ENCODE measurements at places on chromosomes 12 and 14.

DNA sequence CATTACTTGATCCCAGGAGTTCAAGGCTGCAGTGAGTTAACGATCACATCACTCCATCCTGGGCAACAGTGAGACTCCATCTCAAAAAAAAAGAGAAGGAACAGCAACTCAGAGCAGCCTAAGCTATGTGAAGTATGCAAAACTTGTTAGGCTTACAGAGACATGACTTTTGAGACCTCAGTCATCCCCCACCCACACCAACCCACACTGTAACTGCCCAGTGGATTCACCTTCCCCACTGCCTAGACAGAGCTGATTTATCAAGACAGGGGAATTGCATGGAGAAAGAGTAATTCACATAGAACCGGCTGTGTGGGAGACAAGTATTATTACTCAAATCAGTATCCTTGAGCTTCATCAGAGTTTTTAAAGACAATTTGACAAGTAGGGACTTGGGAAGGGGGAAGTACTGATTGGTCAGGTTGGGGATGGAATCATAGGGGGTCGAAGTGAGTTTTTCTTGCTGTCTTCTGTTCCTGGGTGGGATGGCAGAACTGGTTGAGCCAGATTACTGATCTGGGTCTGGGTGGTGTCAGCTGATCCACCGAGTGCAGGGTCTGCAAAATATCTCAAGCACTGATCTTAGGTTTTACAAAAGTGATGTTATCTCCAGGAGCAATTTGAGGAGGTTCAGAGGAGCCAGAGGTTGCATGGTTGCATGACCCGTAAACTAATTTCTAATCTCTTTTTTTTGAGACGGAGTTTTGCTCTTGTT, 6.2 kb upstream of the WDR89 start:
- no peak for DNase-seq

GRCh38 chr14:99621948-99622347, 17.9 kb upstream of the CCDC85C start:
- no peak for DNase-seq

- DNase-seq = no peak
Measured at GRCh38 chr12:122964439-122965257, 1.6 kb downstream of the ABCB9 start.

GRCh38 chr12:58372298-58372697, 430.9 kb downstream of the ATP23 start:
- DNase-seq = no peak

DNA sequence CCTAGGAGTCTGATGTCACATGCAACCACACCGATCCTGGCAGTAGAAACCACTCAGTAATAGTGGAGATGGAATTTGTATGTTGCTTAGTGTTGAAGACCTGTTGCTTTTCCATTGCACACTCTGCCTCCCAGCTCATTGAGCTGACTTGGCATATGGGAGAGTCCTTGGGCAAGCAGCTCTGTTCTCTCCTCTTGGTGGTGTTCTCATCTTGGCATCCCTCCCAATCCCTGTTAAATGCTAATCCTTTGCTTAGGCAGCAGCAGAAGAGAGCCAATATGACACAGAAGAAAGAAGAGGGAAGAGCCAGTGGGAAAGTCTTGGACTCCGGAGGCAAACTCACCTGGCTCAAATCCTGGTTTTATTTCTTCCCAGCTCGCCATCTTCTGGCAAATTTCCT, 178.0 kb upstream of the CAND1 start:
- DNase-seq = no peak

- no peak for DNase-seq
Measured at GRCh38 chr14:25080682-25081081, 30.7 kb upstream of the STXBP6 start.

DNA sequence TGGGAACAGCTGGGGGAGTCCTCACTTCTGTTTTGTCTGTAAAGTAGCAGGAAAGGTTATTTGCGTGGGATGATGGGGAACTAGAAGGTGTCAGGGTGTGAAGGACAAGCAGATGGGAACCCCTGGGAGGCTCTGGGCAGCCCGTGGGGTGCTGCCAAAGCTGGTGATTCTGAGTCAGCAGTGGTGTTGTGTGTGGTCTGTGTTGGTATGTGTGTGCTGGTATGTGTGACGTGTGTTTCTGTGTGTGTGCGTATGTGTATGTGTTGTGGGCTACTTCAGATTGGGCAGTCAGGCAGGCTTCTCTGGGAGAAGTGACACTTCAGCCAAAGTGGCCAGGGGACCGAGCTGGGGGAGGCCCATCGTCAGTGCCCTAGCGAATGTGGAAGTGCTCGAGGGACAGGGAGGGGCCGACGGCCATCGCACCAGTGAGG, 15.3 kb upstream of the BDKRB2 start:
- DNase-seq = peak; percentile 62

- DNase-seq = no peak
Measured at GRCh38 chr14:94946244-94946643, 176.3 kb upstream of the GSC start.

Data from skeletal muscle cell (primary cell).